EH (cell line): ENCODE measurements at places on chromosomes 1 and 21.

DNA sequence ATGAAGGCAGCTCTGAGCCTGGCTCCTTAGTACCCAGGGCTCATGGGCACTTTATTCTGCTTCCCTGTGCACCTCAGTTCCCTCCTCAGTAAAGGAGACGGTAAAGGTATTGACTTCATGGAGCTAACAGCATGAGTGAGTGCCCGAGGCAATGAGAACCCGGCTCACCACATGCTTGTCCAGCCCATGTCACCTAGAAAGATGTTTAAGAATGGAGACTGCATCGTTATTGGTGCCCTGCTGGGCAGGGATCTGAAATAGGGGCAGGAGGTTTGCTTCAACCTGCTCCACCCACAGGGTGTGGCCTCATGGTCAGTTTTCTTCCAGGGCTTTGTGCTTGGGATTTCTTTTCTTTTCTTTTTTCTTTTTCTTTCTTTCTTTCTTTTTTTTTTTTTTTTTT lies 7.0 kb upstream of the KCNE1 start:
- no peak for DNase-seq

DNA sequence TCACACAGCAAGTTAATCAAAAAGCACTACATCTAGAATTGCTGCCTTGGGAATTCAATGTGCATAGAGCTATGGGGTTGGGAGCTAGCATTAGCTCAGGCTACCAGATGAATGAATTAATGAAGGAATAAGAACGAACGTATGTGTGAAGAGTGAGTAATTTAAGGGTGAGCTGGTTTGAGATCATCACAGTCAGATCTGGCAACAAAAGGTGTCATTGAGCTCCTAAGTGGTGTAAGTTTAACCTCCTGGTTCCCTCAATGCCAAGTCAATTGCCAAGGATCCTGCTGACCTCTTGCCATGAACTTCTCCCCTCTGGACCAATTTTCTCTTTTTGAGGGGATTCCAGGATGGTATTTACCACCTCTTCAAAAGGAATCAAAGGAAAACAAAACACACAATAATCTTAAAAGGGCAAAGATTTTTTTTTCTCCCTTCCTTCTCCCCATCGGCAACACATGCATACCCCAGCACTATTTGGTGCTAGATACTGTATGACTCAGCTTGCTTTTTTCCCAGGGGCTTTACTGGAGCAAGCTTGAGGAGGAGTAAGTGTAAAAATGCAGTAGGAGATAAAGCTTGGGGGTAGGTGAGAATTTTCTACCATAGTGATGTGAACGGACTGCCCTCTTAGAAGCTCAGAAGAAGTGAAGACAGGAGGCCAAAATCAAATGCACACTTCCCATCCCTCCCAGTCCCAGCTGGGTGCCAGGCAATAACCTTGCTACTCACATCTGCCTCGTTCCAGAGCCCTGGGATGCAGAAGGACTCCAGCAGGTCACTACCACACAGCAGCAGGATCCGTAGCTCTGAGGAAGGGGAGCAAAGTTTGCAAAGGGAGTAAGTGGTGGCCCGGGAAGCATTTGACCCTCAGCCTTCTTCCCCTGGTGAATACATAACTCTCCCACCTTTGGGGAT lies 92.0 kb downstream of the LAMC2 start:
- DNase-seq = peak; percentile 90

- no peak for DNase-seq
Measured at GRCh38 chr1:233166896-233167295, 128.6 kb downstream of the PCNX2 start.

DNA sequence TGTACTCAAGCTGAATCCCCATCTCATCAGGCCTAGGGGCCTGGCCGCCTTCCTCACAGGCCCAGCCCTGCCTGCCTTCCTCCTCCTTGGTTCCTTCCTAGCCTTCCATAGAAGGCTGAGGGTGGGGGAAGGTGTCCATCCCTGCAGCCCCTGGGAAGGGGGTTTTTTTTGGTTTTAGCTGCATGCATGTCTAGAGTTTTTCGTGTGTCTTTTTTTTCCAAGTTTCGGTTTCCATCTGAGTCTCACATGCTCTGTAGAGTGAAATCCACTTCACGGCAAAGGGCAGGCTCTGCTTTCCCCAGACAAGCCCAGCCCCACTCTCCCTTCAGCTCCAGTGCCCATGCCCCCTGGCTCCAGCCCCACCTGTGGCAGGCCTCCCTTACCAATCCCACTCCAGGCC lies 32.1 kb downstream of the GRHL3 start:
- no peak for DNase-seq

GRCh38 chr1:228415853-228416216 lies 826 bp downstream of the TRIM17 start:
- no peak for DNase-seq
